Astrocyte of the spinal cord (primary cell): ENCODE measurements at places on chromosomes 2 and 18.

DNA sequence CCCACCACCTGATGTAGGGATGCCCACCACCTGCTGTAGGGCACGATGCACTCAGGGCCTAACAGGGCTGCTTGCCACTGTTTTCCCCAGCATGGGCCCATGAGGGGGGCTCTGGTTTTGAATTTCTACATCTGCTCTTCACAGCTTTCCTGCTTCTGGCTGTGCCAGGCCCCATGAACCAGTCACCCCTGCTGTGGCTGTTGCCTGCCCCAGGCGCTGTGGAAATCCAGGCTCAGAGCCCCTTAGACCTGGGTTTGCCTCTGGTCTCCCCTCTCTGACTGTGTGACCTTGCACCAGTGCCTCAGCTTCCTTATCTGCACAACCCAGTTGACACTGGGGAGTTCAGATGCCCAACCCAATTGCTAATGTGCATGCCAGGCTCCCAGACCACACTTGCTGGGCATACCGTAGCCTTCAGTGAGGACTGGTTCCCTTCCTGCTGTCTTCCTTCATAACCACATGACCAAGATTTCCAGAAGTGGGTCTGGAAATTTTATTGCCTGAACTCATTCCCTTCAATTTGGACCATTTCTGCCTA is 6.0 kb upstream of the MLPH start:
- no peak for DNase-seq

DNA sequence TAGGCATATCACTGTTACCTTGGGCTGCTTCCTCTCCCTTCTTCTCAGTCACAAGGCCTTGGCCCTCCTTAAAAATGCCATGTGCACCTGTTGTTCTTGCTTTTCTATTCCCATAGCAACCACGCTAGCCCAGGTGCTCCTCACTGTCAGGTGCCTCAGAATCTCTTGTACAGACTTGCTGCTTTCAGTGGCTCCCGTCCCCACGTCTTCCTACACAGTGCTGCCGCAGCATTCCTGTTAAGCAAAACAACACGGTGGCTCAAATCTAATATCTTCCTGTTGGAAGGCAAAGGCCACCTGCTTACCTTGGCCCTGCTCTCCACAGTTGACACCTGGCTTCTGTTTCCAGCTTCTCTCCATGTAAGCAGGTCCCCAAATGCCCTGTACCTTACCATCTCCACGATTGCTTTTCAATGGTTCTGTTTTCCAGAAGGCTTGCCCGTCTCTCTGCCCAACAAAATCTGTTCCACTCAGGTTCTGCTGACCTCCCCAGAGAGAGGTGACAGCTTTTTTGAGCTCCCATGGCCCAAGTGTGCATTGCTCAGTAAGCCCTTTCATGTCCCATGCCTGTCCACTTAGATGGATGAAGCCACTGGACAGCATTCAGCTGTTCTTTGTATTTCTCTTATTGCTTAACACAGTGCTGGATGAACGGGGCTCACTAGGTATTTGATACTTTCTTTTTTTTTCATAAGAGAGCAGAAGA is 240.4 kb downstream of the PRKCE start:
- no peak for DNase-seq

DNA sequence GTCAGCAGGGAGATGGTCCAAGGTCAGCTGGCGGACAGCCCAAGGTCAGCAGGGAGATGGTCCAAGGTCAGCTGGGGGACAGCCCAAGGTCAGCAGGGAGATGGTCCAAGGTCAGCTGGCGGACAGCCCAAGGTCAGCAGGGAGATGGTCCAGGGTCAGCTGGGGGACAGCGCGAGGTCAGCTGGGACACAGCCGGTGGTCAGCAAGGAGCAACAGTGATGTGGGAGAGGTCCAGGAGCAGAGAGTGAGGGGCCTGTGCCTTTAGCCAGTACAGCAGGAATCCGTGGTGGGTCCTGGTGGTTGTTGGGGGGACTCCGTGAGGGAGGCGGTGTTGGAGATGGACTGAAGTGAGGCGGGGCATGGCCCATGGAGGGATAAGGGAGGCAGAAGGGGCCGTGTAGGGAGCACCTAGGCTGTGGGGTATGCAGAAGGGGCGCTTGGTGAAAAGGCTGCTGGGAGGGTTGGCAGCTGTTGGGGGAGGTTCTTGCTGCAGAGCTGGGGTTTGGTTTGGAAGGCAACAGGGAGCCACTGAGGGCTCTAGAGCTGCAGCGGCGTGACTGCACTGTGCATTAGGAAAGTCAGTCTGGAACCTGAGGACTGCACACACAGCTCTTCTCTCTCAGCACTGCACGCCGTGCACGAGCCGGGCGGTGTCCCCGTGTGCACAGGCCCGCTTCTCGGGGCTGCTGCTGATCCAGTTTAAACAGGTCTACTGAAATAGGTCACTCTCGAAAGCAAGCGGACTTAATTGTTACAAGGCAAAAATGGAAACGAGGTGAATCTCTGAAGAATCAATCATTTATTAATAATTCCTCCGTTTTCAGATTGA is 76.2 kb upstream of the HDAC4 start:
- DNase-seq, result no peak

DNA sequence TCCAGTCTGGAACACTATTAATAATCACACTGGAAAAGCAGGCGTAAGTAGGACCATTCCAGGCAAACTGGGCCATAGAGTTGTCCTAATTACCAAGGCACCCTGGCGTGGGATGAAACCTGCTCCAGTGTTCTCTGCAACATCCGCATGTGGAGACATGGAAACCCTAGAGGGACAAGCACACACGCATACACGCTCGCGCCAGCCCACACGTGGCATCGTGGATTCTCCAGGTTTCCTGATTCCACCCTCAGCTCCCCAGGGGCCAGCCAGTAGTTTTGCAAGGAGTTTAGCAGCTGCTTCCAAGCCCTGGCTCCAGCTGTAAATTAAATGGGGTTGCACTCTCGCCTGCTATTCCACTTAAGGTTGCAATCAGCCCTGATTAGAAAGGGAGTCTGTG is 127.7 kb downstream of the DYSF start:
- DNase-seq, result no peak

GRCh38 chr18:24741321-24741720 is 280.9 kb downstream of the HRH4 start:
- DNase-seq, result no peak
